ENCODE measurements at places on chromosomes 2 and 18. TPM values are rescaled to one million over a fixed set of nuclear protein-coding genes. Genes with fewer than 3 reads are reported as not detected.

DNA sequence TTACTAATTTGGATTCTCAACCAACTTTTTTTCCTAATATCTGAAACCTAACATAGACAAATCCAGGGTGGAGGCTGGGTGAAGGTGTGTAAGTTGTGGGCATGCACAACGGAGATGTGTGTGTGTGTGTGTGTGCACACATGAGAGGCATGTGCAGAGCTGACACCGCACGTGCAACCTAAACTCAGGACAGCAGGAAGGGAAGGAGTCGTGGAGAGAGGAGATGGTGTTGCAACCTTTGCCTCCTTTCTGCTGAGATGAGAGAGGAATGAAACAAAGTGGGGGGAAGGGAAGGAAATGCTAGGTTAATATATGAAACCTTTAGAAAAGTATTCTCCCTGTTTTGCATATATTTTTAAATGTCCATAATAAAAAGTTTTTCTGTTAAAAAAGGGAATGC, 64.7 kb downstream of the KCTD1 start:
- DNase-seq: no peak

DNA sequence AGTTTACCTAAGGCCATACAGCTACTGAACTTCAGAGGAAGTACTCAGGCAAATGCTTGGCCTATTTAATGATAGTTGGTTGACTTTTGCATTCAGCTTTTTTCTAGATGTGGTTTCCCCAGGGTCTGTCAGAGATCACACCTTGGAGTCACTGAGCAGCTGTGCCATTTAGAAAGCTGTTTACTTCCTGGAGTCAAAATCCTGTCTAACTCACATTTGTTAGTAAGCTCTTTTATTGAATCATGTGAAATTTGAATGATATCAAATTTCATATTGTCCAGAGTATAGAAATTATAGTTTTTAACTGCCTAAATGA, 7.6 kb upstream of the TRIB2 start:
- DNase-seq: no peak

DNA sequence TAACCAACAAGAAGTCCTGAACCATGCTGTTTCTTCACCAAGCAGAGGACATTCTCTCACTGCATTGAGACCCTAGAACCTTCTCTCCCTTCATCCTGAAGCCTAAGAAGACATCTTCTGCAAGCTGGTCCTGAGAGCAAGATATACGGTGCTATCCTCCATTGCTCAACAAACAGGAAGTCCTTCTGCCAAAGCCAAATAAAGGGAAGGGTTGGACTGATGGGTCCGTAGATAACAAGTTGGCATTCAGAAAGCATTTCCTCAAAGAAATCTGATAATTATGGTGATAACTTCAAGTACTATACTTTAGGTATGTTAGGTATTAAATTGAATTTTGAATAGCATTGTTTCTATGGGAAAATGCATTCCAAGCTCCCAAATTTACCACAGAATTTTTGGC, 23.3 kb downstream of the GRB14 start:
- no peak for DNase-seq

- peak; percentile 29 for DNase-seq
Measured at GRCh38 chr18:79924814-79925731, 26.4 kb downstream of the SLC66A2 start.

GRCh38 chr2:175930504-175930903, 71.6 kb downstream of the LNPK start:
- no peak for DNase-seq

- DNase-seq: no peak
Measured at GRCh38 chr2:23238011-23238657, 146.8 kb upstream of the KLHL29 start.

DNA sequence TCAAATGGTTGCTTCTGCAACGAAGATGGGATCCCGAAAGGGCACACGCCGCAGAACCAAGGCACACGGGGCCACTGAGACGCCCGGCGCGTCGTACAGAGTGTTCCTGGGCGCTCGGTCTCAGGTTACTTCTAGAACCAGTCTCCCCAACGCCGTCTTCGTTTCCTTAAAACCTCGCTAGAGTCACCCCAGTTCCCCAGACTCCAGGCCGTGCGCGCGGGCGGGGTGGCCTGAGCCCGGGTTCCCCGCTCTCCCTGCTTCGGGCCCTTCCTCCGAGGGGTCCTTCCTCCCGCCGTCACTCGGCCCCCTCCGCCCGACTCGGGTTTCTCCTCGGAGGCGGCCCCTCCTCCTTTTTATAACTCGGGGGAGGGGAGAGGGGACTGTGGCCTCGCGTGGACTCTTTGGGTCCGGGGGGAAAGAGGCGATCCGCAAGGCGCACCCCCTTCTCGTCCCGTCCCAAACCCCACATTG, 774 bp upstream of the FZD7 start:
- peak; percentile 57 for DNase-seq

DNA sequence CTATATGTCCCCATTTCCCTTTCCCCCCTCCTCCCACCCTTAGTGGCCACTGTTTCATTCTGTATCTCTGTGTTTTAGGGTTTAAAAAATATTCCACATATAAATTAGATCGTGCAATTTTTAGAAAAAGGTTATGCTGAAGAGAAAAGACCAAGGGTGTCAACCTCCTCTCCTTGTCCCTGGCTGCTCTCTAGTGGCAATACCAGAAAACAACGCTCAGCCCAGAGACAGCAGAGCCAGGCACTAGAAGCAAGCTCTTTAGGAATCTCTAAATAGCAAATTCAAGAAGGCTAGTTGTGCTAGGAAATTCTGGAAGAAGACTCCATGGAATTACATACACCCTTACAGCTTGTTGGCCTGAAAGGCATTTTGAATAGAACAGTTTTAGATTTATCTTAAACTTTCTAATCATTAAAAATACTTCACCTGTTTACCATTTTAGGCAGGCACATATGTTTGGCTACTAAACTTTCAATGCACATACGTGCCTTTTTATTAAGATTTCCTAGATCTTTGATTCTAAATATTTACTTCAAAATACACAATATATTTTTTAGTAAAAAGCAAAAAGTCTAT, 35.1 kb upstream of the RASGRP3 start:
- DNase-seq: no peak

DNA sequence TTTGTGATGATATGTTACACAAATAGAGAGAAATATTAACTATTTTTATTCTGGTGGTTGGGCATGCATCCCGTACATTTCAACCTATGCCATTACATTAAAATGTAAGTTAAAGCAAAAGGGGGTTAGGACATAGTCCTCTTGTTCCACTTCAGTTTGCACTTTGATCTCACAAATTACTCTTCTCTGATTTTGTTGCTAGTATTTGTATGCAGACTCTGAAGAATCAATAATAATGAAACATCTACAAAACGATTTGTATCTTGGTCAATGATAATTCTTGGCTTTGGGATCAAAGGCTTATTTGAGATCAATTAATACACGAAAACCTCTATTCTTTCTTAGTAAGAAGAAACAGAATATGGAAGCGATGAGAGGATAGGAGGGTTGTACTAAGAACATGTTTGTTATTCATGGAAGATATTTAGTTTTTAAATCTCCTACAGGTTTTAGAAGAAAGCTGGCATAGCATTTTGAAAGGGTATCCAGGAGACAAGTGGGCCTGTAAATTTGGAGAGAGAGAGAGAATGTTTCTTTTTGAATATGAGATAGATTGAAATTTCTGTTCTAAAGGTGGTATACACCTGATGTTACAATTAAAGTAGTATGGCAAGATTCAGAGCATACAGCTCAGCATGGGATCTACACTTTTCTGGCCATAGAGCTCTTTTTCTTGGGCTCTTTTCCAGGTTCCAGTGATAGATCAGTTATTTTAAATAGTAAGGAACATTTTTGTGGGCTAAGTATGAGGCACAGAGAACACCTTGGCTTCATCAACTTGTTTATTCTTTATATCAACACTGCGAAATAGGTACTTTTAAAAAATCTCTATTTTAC, 347.9 kb downstream of the PTPRM start:
- DNase-seq: no peak

DNA sequence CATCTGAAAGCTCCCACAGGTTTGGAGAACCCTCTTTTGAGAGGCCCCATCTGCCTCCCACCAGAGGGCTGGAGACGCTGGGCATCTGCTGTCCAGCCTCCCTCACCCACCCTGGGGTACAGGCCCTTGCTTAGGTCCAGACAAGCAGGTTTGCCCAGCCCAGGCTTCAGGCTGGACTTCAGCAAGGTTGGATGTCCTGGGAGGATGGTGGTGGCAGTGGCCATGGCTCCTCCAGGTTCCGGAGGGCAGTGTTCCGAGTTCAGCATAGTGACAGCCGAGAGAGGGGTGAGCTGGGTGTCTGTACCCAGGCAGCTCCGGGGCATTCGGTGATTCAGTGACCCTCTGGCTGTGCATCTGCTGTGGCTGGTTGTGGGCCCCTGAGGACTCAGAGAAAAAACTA, 58.2 kb upstream of the HDAC4 start:
- peak; percentile 26 for DNase-seq

DNA sequence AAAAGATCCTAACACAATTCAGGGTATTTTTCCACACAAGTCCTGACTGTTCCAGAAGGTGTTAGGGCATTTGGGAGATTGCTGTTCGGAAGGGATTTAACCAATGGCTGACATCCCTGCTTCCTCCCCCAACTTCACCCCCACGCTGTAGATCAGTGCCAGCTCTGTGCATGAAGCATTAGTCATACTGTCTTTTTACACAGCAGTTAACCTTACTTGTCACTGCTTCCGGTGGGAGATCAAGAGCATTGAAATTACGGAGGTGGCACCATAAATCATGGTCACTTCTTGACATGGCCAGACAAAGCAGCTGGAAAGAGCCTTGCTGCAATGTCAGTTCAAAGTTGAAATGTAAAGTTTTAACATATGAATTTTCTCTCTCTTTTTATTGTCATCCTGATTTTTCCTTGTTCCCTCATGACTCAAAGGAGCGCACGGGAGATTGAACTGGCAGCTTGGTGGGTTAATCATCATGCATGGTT, 70.2 kb downstream of the HRH4 start:
- no peak for DNase-seq

The LRRTM4 gene
- polyA plus RNA-seq: 0.06 TPM

The UGT1A5 gene
- polyA plus RNA-seq: 0.14 TPM
